ENCODE measurements at places on chromosomes 7 and 10. TPM values are rescaled to one million over a fixed set of nuclear protein-coding genes. Genes with fewer than 3 reads are reported as not detected.

DNA sequence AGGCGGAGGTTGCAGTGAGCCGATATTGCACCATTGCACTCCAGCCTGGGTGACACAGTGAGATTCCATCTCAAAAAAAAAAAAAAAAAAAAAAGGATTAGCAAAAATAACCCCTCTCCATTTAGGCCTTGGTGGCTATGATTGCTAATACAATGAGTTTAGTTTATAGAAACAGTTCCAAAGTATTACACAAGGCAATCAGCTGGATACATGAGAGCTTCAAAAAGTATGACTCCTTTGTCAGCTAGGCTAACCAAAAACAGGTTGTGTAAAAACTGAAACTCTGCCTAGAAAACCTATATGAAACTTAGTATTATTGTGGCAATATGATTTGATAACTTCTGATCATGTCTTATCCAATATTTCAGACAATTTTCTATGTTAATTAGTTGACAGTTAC lies 57.2 kb downstream of the SUGCT start:
- DNase-seq = no peak

GRCh38 chr7:159071260-159071659 lies 73.4 kb downstream of the VIPR2 start:
- DNase-seq = no peak

GRCh38 chr7:158672975-158673374 lies 31.6 kb downstream of the NCAPG2 start:
- no peak for DNase-seq

DNA sequence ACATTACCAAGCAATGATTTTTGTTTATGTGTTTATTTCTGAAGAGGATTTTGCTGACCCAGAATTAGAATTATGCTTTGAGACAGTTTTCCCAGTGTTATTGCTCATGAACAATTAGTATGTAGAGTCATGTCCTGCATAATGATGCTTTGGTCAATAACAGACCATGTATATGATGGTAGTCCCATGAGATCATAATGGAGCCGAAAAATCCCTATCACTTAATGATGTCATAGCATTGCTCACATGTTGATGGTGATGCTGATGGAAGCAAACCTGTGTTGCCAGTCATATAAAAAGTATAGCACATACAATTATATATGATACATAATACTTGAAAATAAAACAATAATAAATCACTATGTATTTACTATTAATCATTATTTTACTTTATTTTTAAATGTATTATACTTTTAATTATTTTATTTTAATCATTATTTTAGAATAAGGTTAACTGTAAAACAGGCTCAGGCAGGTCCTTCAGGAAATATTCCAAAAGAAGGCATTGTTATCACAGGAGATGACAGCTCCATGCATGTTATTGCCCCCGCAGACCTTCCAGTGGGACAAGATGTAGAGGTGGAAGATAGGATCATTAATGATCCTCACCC lies 33.5 kb downstream of the AHR start:
- no peak for DNase-seq

- no peak for DNase-seq
Observed at GRCh38 chr7:2687881-2688318, at the start of gene AMZ1. Gene AMZ1 (plus strand): TSS chr7:2688202. CDS start chr7:2700452, 12,250 bp downstream.

GRCh38 chr7:131166066-131166465 lies 161.6 kb upstream of the MKLN1 start:
- no peak for DNase-seq

DNA sequence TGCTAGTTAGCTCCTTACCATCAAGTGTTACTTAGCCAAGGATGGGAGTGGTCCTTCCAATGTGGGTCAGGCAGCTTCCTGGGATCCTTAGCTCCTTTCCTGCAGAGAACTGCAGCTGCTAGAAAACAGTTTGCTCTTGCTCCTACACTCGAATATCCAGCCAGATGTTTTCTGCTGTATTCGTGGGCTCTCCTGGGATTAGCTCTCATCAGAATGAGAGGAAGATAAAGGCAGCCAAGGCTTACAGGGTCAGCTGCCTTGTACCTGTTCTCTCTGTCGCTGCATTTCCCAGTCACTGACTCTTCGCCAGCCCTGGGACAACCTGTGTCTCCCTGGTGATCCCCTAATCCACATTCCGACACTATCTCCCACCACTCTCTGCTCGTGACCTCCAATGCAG lies 29.0 kb downstream of the NEUROD6 start:
- DNase-seq = no peak

DNA sequence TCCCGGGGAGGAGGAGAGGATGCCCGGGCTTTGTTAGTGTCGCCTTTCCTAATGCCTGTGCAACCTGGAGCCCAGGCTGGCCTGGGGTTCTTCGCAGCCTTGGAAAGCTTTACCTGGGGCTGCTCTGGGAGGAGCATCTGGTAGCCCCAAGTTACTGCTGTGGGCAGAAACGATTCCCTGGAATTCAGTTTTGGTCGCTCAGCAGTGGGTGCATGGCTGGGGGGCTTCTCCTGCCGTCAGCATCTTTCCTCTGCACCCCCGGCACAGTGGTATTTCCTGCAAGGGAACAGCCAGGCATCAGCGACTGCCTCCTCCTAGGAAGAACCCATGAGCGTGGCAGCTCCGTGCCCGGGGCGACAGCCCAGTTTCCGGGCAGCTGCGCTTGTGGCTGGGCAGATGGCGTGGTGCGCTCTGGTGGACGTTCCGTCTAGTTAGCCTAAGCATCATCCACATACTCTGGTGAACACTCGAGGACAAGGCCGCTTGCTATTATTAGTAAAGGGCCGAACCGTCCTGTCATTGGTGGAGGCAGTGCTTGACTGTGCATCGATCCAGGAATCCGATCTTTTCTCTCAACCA lies 107.0 kb upstream of the BTBD16 start:
- DNase-seq = peak; percentile 43

DNA sequence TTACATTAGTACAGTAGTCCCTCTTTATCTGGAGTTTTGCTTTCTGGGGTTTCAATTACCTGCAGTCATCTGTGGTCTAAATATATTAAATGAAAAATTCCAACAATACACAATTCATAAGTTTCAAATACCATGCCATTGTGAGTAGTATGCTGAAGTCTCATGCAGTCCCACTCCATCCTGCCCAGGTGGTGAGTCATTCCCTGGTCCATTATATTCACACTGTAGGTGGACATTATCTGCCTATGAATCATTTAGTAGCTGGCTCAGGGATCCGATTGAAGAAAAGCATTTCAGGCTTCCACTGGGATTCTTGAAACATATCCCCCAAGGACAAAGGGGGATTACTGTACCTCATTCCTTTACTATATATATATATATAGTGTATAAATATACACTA lies 298.2 kb upstream of the GALNT17 start:
- no peak for DNase-seq

DNA sequence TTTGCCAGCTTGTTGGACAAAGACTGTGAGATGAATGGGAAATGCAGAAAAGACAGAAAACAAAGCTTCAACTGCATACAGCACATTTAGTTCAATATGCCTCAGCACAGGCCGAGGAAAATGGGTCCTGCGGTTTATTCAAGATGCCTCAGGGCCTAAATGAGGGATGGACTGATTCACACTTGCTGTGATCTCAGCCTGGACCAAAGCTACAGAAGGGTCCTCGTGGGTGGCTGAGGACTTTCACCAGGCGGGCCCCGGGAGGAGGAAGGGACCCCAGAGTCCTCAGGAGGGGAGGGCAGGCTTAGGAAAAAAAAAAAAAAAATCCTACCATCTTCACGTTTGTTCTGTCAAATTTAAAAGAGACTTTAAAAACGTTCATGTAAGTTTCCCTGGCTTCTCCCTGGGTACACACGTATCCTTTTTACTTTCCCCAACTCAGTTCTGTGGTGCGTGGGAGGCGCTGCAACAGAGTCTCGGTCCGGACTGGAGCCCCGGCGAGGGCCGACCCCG lies 624 bp upstream of the ZNF783 start:
- no peak for DNase-seq

DNA sequence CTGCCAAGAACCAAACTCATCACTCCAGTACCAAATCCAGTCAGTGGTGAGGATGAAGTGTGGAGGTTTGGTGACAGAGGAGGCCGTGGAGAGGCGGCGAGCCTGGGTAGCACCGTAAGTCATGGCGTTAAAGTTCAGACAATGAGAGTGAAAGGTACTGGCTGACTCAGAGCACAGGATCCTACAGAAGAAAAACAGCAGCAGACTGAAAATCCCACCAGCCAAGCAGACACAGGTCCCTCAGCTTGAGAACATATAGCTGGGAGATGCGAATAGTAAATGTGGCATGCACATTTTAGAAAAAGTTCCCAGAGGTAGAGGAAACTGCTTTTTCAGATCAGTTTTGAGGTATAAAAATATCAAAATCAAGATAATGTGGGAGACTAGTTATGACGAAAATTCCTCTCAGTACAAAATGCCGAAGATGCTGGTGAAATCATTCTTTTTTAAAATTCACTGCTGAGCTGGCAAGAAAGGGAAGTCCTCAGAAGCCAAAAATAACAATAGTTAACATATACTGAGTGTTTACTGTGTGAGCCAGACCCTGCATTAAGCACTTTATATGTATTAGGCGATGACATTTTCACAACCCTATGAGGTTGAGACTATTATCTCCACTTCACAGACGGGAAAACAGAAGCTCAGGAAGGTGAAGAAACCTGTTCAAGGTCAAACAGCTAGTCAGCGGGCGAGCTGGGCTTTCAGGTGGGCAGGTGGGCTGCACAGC lies 20.9 kb downstream of the PARP12 start:
- DNase-seq = no peak

GRCh38 chr7:56229631-56230030 lies 113.4 kb upstream of the NUPR2 start:
- DNase-seq = no peak

- DNase-seq = peak; percentile 87
Observed at GRCh38 chr10:55631071-55631654, 729.9 kb downstream of the ZWINT start.

GRCh38 chr7:28136420-28136819 lies 44.2 kb downstream of the JAZF1 start:
- no peak for DNase-seq

DNA sequence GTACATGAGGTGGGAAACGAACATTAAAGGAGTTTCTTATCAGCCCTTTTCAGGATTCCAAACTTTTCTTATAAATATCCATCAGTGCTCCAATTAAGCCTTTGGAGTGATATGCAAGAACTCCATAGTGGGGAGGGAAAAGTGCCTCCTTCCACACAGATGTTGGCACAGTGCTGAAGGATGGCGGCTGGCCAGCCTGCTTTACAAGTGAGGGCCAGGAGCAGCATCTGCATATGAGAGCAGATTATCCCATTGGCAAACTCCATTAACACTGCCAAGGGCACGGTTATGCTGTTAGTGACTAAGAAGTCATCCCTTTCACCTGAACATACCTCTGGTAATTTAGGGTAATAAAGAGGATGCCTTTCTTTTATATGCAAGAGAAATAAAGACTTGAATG lies 543.1 kb downstream of the CNTNAP2 start:
- DNase-seq = no peak

DNA sequence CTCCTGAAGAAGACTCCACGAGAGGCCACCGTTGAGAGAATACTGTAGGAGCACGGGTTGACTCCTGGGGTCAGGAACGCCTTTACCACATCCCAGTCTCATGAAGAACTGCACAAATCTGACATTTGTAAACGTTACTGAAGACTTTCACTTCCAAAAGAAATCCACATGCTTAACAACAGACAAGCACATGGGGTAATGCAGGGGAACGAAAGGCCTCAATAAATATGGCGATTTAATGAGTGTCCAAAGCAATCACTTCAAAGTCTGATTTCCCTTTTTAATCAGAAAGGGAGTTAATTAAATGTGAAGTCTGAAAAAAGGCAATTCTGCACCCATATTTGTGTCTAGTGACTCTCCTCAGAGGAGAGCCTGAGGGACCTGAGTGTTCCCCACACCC lies 94.3 kb upstream of the SLC26A5 start:
- DNase-seq = no peak

DNA sequence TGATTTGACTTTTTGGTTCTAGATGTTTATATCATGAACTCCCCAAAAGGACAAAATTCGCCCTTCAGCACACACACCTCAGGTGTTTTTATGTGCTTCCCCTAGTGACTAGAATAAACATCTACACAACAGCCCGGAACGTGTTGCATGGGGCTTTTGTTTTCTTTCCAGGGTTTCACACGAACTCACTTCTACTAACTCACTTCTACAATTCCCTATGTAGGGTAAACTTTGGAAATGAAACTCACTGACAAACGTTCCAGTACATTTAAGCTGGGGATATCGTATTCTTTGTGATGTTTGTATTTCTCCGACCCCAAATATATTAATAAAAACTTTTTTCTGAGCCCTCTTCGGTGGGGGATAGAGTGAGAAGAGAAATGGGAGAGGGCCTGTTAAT lies 1.4 kb downstream of the TRA2A start:
- DNase-seq = no peak

DNA sequence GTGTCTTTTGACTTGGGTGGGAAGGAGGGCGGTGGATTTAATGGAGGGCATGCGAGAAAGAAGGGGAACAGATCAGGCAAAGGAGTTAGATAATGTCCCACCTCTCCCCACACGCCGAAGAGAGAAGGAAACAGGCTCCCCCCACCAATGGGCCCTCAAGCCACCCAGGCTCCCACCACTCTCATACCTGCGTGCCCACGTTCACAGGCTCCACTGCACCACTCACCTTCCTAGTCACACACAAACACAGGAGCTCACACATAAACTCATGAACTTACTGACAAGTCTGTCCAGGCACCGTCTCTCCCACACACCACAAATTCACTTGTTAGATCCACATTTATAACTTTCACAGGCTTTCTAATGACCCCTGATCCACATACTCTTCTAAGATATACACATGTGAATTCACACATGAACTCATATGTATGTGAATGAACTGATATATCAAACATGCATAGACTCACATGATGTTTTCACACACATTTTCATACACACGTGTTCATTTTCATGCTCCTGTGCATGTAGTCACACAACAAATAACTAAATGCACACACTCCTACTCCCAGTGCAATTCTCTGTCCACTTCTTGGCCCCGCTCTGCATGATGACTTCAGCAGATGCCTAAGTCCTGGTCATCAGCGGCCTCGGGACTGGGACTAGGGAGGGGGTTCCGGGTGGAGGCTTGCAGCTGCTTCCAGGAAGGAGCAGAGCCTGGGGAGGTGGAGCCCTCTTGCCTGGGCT lies 1.5 kb downstream of the LZTS2 start:
- DNase-seq = no peak

GRCh38 chr10:51170518-51171245 lies 96.4 kb downstream of the PRKG1 start:
- no peak for DNase-seq

The MICALL2 gene
- 18.7 TPM for total RNA-seq

The ERVW-1 gene
- not detected for total RNA-seq

The ADAM22 gene
- 12.1 TPM for total RNA-seq

The ADAM8 gene
- 3.6 TPM for total RNA-seq

The GNAT3 gene
- not detected for total RNA-seq

The MYL10 gene
- not detected for total RNA-seq

The PLCE1 gene
- total RNA-seq = 5.7 TPM

The SLC13A1 gene
- not detected for total RNA-seq
